ENCODE measurements at places on chromosomes 11 and 22.

DNA sequence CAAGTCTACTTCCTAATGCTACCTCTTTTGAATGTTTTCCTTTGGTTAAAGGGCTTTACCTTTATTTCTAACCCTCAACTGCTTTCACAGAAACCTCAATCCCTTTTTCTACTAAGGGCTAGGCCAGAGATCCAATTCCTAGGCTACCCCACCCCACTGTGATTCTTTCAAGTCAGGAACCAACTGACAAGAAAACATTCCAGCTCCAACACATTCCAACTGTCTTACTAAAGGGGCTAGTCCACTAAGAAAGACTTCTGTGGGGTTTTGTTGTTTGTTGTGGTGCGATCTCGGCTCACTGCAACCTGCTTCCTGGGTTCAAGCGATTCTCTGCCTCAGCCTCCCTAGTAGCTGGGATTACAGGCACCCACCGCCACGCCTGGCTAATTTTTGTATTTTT lies 151.3 kb downstream of the APOL5 start:
- DNase-seq, result no peak

GRCh38 chr22:35961480-35962295 lies 66.9 kb downstream of the RBFOX2 start:
- DNase-seq, result peak; percentile 79

- DNase-seq, result no peak
Observed at GRCh38 chr11:13760115-13760514, 91.6 kb downstream of the FAR1 start.

DNA sequence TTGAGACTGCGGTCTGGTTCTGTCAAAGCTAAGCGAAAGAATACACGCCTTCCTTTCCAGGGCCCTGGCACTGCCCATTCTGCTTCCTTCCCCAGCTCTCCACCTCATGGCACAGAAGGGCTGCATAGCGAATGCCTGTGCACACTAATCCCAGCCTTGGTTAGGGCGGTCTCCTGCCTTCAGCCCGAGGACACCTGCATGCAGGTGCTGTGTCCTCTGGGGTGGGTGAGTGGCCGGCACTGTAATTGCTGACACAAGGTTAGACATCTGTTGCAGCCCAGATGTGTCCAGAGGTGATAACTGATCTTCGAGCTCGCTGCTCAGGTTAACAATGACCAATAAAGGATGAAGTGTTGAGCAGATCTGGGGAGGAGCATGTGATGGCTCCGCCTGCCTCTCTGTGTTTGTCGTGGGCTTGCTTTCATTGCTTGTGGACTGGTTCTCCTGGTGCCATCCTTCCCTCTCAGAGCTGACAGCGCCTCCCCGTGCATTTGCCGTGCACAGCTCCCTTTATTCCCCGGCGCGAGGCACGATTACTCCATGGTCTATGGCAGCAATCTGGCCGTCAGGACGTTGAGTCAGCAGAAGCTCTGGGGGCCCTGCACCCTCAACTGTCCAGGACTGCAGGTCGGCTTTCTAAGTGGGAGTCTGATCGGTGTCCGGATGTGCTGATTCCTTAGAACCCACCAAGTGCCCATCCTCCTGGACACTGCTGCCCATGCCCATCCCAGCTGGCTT lies 1088.2 kb downstream of the BRD1 start:
- DNase-seq, result no peak

GRCh38 chr22:34914846-34915245 lies 151.1 kb upstream of the ISX start:
- DNase-seq, result peak; percentile 28

DNA sequence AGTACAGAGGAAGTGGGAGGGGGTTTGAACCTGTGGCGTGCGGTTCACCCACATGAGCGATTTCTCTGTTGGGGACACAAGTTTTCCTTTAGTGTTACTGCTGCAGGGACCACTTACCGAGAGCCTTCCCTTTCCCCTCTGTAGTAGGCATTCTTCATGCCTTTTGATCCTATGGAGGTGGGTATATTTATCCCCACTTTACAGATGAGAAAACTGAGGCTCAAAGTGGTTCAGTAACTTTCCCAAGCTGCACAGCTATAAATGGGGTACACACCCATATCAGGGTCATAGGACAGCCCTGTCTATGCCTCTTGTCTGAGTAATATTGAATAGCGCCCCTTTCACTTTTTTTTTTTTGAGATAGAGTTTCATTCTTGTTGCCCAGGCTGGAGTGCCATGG lies 3.3 kb upstream of the PHF21B start:
- DNase-seq, result no peak

DNA sequence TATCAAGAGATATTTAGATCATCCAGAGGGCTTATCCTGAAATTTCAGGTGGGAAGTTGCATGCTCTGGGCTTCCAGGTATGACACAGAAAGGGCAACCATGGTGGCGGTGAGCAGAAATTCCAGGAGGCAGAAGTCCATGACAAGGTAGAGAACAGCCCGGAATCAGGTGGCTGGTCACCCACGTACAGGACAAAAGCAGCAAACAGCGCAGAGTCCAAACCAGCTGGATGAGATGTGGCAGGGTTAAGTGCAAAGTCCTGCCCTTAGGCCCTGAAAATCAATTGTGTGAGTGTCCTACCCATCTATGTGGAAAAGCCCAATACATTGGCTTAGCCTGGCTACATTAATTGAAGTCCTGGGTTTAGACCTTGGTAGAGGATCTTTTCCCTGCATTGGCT lies 11.6 kb downstream of the PPFIBP2 start:
- DNase-seq, result no peak

GRCh38 chr11:123145661-123146060 lies 49.4 kb downstream of the CLMP start:
- no peak for DNase-seq

- peak; percentile 14 for DNase-seq
Observed at GRCh38 chr22:41352058-41352457, 29.7 kb upstream of the TEF start.

DNA sequence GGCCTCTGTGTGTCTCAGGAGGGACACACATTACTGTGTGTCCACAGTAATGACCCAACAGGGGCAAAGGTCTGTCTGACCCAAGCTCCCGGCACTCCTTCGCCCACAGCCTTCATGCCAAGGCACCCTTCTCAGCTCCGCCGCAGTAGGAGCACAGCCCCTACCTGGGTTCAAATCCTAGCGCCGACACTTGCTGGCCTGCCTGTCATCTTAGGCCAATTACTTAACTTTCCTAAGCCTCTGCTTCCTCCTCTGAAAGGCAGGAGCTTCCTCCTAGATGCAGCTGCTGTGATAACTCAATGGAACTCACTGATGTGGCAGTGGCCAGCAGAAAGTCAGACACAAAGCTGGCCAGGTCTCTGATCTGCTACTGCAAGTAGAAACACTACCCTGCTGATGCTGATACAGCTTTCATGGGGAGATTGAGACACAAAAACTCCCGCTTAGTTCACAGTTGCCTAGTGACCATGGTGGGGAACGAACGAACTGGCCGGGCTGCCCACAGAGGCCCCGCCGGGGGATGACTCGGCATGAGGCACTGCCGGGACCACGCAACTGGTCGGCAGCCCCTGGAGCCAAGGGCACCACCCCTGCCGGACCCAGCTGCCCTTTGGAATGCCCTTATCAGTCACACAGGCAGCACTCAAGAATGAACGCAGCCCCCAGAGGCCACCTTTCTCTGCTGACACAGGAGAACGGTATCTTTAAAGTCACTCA lies 8.1 kb downstream of the EHD1 start:
- no peak for DNase-seq

- DNase-seq, result no peak
Observed at GRCh38 chr11:102252339-102252891, 64.9 kb upstream of the BIRC3 start.

- DNase-seq, result no peak
Observed at GRCh38 chr22:26330971-26331625, 98.0 kb upstream of the ASPHD2 start.

GRCh38 chr11:62546929-62547625 lies 471 bp upstream of the AHNAK start:
- DNase-seq, result no peak

- DNase-seq, result no peak
Observed at GRCh38 chr11:75160220-75160757, 9.4 kb downstream of the SLCO2B1 start.

GRCh38 chr11:93520726-93521509 lies 22.3 kb downstream of the SMCO4 start:
- no peak for DNase-seq

DNA sequence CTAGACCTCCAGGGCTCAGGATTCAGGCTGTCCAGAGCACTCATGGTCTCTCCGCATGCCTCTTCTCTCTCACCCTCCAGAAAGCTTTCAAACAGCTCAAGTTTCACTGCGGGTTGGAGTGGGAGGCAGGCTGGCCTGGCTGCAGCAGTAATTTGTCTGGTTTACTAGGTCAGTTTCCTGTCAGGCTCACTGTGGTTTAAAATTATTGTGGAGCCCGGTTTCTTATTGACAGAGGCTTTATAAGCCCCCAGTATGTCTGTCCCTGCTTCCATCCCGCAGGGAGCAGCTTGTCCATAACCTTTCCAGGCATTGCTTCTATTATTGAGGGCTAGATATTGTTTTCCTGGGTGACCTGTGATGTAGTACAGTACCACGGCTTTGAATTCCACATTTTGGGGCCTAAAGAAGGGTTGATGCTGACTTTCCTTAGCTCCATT lies 235.3 kb upstream of the SORL1-AS1 start:
- no peak for DNase-seq

GRCh38 chr22:22391543-22391942 lies 117.0 kb downstream of the ZNF280B start:
- no peak for DNase-seq

- no peak for DNase-seq
Observed at GRCh38 chr11:15594607-15595006, 479.9 kb downstream of the INSC start.

- no peak for DNase-seq
Observed at GRCh38 chr11:71472941-71473792, 20.2 kb downstream of the NADSYN1 start.

DNA sequence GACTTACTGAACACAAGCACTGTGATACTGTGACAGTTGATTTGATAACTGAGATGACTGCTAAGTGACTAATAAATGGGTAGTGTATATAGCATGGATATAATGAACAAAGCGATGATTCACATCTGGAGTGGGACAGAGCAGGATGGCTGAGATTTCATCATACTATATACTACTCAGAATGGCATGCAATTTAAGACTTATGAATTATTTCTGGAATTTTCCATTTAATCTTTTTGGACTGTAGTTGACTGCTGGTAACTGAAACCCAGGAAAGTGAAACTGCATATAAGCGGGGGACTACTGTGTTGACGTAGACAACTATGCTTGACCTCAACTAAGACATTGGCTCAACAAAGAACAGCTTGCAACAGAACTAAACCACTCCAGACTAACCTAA lies 20.0 kb upstream of the NUCB2 start:
- peak; percentile 91 for DNase-seq

DNA sequence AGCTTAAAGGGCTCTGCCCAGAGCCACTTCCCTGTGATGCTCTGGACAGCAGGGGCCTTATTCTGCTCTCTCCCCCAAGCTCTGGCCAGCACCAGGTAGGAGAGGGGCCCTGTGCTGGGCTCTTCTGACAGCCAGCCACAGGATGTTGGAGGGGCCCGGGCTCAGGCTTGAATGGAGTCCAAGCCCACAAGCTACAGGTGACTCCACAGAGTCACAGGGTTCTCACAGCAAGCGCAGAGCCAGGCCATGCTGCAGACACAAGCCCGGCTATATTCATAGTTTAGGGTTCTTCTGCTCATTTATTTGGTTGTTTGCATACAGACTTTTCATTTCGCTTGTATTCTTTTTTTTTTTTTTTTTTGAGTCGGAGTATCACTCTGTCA lies 1392.8 kb downstream of the BRD1 start:
- DNase-seq, result no peak

GRCh38 chr22:23092217-23092955 lies 22.1 kb downstream of the GNAZ start:
- no peak for DNase-seq

Measured in fibroblast of skin of left biceps (primary cell).